ENCODE measurements at places on chromosomes 2 and 18.

GRCh38 chr2:173412628-173413027 is 58.0 kb downstream of the CDCA7 start:
- DNase-seq: no peak

DNA sequence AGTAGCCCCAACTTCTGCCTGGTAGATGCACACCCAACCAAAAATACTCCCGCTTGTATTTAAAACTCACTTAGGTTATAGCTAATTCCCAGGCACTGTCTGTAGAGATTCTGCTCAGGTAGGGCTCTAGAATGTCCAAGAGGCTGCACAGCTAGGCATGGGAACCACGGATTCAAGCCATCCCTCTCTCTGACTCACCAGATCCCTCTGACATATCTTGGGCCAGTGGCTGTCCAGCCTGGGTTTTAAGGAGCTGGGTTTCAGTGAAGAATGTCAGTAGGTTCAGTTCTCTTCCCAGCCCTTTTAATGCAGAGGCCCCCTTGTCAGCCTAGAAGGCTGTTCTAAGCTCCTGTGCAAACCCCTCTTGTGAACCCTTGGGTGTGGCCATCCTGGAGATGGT is 15.9 kb upstream of the IL1R1 start:
- DNase-seq: no peak

DNA sequence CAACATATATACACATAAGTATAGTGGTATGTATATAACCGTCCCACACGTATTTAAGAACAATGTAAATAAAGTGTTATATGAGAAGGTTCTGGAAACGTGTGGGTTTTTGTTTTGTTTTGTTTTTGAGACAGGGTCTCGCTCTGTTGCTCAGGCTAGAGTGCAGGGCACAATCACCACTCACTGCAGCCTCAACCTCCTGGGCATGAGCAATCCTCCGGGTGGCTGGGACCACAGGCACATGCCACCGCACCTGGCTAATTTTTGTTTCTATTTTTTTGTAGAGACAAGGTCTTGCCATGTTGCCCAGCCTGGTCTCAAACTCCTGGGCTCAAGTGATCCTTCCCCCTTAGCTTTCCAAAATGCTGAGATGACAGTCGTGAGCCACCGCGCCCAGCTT is 6.2 kb downstream of the ADAM17 start:
- DNase-seq: no peak

DNA sequence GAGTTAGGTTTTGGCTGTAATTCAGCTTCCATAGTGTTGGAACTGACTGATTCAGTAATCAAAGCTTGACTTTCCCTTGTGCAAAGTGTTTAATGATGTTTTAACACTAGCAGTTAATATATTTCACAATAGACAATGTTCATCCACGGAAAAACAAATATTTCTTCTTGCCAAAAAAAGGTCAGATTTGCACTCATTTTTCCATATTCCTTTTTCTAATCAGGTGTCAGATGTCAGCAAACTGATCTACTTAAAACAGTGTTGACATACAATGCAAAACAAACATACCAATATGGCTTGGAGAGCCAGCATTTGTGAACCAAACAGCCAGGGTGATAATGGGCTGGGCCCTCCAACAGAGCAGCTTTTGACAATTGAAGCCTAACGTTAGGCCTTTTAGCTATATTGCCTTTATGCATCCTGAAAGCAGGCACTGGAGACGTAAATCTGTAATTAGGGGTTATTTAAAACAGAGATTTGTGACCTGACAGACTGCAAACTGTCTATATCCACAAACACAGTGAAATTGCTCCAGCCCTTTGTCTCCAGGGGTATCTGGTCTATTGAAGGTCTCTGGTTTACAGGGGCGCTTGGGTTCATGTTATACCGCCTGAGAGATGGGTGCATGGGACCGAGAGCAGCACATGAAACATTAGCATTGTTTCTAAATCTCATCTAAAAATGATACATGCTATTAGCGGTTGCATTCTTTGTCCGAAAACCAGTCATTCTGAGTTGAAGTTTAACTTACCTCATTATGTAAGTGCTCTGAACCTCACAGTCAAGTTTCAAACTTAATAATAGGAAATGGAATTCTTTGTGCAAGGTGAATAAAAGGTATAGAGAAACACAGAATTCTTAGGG is 7.1 kb upstream of the CDCA7 start:
- DNase-seq: no peak

DNA sequence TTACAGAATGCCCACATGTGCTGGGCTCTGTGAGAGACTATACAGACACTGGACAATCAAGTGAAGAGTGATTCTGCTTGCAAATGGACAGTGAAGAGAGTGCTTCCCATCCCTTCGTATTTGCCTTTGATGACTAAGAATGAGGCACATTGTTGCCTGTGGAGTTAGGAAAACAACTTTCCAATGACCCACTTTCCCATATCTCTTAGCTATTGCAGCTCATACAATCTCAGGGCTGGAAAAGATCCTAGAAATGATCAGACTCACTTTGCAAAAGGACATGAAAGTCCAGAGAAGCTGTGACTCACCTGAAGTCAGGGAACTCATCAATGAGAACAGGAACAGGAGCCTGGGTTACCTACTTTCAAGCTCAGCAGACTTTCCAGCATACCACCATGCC is 440.5 kb upstream of the TCF4 start:
- no peak for DNase-seq

- no peak for DNase-seq
These were observed 196.4 kb upstream of the HDAC4 start for GRCh38 chr2:239597216-239597615.

GRCh38 chr2:25726522-25726921 is 53.1 kb upstream of the DTNB start:
- no peak for DNase-seq

GRCh38 chr18:34864836-34865497 is 154.9 kb downstream of the DTNA start:
- DNase-seq: no peak

DNA sequence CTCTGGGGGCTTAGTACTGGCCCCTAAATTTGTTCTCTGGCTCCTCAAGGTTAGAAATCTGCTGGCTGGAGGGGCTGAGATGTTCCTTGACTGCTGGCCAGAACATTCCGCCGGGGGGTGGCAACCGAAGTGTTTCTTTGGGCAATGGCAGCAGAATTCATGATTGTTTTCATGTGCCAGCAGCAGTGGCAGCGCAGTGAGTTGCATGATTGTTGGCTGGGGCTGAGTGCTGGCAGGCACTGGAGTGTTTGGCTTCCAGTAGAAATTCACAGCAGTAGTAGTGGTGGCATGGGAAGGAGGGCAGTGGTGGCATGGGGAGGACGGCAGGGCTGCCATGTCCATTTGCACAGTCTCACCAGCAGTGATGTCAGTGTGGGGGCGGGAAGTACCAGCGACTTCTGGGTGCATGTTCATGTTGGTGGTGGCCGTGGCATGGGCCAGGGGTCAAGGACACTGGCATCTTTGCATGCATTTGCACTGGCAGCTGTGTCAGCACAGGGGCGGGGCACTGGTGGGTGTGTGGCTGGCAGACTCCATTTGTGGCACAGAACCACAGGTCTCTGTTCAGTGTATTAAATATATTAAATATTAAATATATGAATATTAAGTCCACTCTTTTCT is 130.6 kb upstream of the CDH7 start:
- DNase-seq: no peak

DNA sequence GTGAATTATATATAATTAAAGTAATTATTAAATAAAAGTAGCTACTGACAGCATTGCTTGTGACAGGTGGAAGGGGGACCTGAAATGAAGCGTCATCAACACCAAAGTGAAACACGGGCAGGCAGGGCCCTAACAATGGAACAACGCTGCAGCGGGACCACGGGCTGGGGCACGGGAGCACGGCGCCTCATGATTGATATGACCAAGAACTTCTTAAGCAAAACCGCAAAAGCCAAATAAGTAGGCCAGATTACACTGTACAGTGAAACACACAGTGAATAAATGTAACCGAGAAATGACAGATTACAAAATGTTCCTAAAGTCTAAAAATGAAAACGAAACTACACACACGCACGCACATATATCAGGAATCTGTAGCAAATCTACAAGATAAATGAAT is 81.4 kb downstream of the SNTG2 start:
- no peak for DNase-seq

DNA sequence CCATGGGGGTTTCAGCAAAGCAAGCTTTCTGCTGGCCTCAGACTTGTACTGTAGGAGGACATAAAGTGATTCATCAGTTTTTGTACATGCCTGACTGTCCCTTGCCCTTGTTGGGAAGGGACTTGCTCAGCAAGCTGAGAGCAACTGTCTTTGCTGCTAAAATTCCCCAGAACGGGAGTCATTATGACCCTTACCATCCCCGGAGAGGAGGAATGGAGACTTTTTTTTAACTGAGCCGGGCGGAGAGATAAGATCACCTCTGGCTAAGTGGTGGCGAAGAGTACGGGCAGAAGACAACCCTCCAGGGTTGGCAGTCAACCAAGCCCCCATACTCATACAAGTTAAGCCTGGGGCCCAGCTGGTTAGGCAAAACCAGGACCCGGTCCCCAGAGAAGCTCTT is 20.4 kb upstream of the NAGK start:
- DNase-seq: no peak

GRCh38 chr2:108145557-108146326 is 94.0 kb upstream of the SULT1C3 start:
- no peak for DNase-seq

DNA sequence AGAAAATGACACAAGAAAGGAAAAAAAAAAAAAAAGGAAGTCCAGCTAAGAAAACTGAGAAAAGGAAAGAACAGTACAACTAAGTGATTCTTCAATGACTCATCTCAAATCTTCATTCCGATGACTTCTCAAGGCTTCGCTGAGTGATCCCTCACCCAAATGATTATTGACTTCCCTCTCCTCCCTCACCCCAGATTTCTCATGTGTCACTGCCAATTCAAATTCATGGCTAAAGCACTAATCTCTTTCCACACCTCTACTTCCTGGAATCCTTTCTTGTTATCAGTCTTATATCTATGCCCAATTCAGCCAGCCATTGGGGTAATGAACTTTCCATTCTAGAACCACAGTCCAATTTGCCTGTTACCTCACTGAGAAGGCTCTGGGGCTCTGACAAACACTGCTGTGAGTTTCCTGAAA is 7.2 kb upstream of the ABCB11 start:
- no peak for DNase-seq

- no peak for DNase-seq
These were observed 7.8 kb downstream of the CCDC85A start for GRCh38 chr2:56191617-56192016.

DNA sequence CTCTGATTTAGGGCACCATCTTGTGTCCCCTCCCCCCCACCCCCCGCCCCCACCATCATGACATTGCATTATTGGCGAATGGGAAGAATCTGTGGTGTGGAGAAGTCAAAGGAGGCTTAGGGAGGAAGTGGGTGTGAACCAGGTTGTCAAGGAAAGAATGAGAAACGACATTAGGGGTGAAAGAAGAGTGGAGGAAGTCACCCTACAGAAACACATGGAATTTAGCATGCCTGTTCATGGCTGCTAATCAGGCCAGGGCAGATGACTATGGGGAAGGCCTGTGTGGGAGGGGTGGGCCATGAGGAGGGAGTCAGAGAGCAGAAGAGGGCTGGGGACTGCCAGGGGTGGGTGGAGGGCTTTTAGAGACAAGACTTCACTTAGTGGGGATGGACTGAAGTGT is 81.6 kb downstream of the AOX1 start:
- no peak for DNase-seq

DNA sequence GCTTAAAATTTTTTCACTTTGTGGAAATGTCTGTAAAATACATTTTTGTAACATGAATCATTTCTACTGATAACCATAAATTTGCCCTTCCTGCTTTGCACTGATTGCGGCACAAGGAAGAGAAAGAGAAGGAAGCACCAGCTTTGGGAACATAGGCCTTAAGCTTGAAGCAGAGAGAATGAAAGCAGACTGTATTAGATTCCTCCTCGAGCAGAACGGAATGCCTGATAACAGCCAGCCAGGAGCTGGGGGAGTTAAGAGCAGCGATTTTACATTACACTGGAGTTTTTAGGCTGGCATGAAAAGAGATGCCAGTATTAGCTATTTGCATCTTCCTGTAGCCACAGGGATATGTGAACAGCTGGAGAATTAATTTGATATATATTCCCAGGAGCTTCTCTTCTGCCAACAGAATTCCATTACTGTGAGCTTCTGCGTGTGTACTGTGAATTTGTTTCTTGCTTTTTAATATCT is 33.5 kb downstream of the CRIM1 start:
- DNase-seq: no peak

- no peak for DNase-seq
These were observed 309.5 kb downstream of the KIAA1328 start for GRCh38 chr18:37138456-37138855.

DNA sequence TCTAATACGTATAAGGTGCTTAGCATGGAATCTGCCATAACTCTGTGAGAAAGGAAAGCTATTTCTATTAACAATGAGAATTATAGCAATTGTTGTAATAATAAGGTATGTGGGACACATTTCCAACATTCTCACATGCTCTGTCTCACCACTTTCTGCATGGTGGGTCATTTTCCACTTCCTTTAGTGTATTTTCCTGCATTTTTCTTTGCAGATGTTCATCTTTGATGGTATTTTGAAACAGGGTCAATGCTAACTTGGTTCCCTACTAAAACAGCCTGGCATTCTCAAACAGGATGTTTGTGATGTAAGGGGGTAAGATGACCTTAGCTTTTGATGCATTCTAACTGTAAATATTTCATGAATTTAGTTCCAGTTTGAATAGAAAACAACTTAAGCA is 54.7 kb downstream of the MYO1B start:
- DNase-seq: no peak

DNA sequence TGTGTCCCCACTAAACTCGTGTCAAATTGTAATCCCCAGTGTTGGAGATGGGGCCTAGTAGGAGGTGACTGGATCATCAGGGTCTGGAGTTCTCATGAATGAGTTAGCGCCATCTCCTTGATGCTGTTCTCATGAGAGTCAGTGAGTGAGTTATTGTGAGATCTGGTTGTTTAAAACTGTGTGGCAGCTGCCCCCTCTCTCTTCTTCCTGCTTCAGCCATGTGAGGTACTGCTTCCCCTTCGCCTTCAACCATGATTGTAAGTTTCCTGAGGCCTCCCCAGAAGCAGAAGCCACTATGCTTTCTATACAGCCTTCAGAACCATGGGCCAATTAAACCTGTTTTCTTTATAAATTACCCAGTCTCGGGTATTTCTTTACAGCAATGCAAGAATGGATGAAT is 50.4 kb downstream of the AP1S3 start:
- DNase-seq: no peak

DNA sequence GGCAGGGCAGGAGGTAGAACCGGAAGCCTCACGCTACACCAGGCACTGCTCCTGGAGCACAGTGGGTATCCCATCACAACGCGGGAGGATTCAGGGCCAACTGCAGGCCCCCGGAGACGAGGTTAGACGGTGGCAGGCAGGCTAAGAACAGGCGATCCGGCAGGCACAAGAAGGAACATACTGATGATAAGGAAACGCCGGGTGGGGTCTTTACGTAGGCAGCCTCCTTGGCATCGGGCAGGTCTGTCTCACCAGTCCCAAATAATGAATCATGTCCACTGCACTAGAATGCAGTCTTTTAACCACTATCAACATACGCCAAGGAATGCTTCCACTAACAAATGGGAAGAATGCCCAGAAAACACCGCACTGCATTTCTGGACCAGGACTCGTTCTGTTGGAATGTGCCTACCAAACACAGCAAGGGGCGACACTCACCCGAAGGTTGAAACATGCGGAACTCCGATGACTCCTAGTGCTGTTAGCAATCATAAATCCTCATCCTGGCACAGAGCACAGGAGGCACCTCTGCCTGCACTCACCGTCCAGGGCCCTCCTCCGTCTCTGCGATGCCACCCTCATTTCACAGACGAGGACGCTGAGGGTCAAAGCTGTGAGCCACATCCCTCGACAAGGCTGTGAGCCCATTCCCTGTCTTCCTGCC is 35.2 kb downstream of the ZNF516 start:
- DNase-seq: peak; percentile 36
